Urinary bladder (tissue), 4 donors: ENCODE measurements at places on chromosomes 7 and 10. TPM values are rescaled to one million over a fixed set of nuclear protein-coding genes. Genes with fewer than 3 reads are reported as not detected.

DNA sequence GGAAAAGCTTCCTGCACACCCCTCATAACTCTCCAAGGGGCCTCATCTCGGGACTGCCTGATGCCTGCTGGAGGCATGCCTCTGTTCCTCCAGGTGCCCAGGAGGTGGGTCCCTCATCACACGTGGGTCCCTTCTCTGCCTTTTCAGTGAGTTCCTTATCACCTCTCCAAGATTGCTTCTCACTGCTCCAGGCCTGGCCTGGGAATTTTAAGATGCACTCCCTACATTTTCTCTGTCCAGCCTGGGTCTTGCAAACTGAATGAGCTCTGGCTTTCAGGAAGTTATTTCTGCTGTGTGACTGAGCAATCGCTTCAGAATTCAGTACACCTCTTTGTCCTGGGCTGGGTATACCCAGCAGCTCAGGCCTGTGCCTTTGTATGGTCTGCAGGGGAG, 43.8 kb downstream of the LRRC18 start:
- DNase-seq = no peak

MEOX2 gene
- polyA plus RNA-seq = 5.6 TPM

ODAD2 gene
- 1.6 TPM for polyA plus RNA-seq

DNA sequence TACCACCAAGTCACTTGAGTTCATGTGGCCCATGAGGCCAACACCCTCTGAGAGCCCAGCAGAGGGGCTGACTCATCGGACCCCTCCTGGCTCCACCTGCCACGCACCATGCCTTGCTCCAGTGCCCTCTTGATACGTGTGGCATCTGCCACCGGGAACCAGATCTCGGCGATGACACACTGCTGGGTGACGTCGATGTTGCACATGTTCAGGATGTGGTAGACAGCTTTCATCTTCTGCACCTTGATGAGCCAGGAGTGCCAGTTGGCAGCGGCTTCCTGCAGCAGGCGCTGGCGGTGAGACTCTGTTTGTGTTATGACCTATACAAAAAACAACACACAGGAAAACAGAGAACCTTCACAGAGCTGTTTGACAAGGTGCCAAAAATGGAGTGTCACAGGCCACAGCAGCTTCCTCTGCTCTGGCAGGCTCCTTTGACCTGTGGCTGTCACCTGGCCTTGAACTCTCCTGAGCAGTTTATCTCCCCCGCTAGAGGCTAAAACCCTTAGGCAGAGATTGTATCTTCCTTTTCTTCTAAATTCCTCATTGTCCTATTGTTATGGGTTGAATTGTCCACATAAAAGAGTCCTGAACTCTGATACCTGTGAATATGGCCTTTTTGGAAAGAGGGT, 45.2 kb upstream of the TMEM213 start:
- DNase-seq = no peak

DNA sequence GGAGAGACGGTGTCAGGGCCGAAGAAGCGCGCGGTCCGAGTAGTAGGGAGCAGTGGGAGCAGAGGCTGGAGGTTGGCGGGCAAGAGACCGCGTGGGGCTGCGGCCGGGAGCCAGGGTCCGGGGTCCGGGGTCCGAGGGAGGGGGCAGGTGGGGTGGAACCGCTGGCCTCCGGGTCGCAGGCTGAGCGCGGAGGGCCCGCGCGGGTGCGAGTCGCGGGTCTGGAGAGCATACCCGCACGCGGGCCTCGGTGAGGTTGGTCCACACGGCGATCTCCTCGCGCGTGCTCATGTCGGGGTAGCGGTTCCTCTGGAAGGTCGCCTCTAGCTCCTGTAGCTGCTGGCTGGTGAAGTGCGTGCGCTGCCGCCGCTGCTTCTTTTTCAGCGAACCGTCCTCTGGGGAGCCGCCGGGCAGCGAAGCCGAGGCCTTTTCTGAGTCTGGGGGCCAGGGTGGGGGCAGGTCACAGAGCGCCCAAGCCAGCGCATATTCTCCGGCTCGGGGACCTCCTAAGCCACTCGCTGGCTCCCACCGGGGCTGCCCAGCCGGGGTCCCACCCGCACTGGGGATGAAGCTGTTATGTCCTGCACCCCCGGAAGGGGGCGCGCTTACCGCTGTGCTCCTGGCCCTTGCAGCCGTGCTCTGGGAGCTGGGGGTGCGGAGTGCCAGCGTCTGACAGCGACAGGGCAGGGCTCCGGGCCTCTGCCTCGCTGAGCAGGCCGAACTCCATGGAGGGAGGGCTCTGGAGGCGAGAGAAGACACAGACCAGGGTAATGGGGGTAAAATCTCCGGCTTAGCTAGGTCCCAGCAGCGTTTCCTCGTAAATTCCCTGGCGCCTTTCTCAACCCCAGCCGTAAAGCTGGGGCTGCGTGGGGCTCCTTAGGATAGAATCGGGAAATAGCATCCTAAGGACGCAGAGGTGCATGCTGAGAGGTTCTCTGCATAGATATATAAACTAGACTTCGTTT, 5.5 kb downstream of the ELOVL3 start:
- DNase-seq = no peak

SPDYE1 gene
- polyA plus RNA-seq = not detected

DNA sequence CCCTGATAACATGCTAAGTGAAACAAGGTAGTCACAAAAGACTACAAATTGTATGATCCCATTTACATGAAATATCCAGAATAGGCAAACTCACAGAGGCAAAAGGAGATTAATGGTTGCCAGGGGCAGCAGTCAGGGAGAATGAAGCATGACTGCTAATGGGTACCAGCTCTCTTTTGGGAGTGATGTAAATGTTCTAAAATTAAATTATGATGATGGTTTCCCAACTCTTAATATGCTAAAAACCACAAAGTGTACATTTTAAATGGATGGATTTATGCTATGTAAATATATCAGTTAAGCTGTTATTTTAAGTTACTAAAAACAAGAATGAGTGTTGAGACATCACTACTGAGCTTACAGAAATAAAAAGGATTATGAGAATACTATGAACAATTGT, 12.6 kb downstream of the CYP51A1 start:
- DNase-seq = no peak

- DNase-seq = no peak
Observed at GRCh38 chr7:98628418-98628817, 11.3 kb downstream of the NPTX2 start.

SPDYE8 gene
- polyA plus RNA-seq = not detected

DNA sequence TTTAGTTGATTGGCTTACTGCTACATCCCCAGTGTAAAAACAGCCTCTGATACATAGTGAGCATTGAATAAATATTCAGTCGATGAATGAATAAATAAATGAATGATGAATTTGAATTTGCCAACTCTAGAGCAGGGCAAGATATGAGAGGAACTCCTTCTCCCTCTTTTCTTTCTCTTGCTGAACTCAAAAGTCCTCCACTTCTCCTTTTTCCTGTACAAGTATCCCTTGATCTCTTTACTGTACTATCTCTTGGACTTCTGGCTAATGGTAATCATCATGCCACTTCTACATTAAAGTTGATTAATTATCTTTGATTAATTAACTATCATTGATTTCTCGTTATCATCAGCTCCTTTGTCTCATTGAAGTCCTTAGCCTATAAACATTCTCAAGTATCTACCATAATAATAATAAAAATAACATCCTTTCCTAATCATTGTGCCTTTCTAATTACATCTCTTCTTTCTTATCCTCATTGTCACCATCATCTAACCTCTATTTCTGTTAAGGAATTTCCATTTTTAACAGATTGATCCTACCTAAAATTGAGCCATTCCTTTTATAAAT, 10.6 kb downstream of the CPED1 start:
- DNase-seq = no peak

CAMK2B gene
- 0.32 TPM for polyA plus RNA-seq

DNA sequence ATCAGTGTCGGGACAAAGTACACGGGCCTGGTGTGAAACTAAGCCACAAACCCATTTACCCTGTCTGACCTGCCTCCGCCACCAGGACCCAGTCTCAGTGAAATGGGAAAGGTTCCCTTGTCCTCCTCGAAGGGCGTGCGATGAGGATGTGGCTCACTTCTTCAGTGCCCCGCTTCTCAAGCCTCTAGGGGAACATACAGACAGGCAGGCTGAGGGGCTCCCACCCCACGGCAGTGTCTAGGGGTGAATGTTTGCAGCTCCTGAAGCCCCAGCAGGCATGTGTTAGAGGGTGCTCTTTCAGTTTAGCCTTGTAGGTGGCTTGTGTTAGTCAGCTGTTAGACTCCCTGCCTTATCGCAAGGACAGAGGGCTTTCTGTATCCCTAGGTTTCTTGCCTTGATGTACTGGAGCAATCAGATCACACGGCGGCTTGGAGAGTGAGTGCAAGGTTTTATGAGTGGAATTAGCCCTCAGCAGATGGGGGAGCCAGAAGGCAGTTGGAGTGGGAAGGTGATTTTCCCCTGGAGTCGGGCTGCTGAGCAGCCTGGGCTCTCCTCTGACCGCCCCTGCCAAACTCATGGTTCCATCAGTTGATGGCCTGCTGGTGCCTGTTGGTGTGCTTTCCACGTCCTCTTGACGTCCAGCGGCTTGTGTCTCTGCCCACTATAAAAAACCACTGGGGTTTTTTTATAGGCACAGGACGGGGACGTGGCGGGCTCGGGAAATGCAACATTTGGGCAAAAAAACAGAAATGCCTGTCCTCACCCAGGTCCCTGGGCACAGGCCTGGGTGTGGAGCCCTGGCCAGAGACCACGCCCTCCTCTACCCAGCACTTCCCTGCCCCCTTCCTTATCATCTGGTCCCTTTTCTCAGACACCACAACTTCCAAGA, 759 bp downstream of the NUDT1 start:
- no peak for DNase-seq

DNA sequence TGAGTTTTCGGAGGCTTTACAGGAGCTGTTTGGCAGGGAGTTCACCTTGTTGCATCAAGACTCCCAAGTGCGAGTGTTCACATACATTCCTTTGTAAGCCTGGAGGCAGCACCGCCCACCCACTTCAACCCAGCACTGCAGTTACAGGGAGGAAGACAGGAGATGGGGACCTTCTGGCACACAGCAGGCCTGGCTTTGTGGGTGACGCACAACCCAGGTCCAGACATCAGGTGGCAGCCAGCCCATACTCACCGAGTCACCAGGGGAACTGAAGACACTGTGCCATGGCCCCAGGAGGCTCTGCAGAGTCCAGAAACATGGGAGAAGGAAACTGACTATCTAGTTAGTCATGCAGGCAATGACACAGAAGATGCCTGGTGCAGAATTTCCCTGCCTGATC, 305.9 kb upstream of the RNF32 start:
- no peak for DNase-seq

DNA sequence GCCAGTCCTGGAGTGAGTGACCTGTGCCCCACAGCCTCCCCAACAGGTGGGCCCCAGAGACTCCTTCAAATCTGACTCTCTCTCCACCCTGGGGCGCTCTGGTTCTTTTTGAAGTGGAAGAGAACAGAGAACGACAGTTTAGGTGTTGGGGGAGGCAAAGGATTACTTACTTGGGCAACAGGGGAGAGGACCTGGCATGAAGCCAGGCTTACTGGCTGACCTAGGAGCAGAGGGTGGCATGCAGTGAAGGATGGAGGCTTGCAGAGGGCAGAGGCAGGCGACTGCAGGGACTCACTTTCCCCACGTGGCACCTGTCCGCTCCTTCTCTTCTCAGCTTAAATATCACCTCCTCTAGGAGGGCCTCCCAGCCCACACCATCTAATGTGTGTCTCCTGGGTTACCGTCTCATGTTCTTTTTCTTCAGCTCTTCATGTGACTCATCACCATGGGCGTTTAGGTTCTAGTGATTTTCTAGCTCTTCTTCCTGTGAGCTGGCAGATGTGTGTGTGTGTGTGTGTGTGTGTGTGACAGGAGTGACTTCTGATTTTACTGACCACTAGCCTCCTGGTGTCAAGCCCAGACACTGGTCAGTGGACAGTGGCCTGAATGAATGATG, 15.5 kb downstream of the LZTS2 start:
- DNase-seq = no peak

ANKRD61 gene
- polyA plus RNA-seq = 0.06 TPM

- DNase-seq = no peak
Observed at GRCh38 chr7:29748286-29749099, 57.8 kb upstream of the WIPF3 start.

TLX1 gene
- not detected for polyA plus RNA-seq

DNA sequence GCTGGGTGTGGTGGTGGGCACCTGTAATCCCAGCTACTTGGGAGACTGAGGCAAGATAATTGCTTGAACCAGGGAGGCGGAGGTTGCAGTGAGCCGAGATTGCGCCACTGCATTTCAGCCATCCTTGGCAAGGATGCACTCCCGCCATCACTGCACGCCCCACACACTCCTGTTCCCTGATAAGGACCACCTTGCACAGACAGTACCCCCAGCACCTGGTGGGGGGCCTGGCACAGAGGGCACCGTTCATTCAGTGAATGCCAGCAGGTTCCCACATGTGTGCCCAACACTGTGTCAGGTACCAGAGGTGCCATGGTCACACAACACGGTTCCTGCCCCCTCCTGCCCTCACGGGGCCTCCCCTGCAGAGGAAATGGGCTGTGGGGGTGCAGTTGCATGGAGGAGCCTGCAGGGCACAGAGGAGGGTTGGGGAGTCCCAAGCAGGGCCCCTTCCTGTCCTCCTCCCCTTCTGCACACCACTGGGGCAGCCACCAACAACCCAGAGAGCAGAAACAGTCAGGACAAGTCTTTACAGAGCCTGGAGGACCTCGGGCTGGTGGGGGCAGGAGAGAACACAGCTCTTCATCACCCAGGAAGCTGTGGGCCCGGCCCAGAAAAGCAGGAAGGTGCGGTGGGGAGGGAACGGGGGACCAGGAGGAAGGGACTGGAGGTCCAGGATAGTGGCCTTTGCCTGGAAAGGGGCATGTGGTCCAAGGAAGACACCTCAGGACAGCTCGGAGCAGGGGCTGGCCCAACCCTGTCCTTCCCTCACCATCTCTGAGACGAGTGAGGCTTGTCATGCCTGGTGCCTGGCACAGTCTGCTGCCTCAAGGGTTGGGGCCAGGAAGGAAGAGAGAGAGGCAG, 7.1 kb downstream of the CRYGN start:
- DNase-seq = no peak

GIMAP7 gene
- polyA plus RNA-seq = 33.2 TPM

DNA sequence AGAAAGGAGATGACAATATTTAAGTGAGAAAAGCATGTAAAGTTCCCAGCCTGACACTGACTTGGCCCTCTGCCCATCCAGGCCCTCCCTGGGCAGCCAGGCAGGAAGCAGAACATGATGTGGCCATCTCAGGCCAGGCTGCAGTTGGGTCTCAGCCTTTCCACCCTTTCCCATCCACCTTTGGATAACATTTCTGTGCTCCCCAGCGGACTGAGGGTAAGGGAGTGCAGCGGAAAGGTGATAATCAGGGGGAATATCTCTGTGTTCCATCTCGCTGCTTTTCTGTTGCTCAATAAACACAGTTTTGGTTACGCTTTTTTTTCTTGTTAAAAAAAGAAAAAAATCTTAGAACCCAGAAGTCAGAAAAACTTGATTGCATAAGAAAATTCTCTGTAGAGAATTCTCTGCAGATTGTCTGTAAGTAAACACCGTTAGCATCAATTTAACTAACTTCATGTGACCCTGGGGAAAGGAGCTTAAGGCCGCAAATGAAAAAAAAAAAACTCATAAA, 37.2 kb upstream of the TARP start:
- DNase-seq = no peak

GRCh38 chr7:44486693-44487092, 3.8 kb downstream of the NUDCD3 start:
- no peak for DNase-seq
